Thoracic aorta (tissue), 2 donors: ENCODE measurements at places on chromosomes 12 and 14. TPM values are rescaled to one million over a fixed set of nuclear protein-coding genes. Genes with fewer than 3 reads are reported as not detected.

CARMIL3 gene
- 0.14 TPM for total RNA-seq

CFAP73 gene
- total RNA-seq, result not detected

DNA sequence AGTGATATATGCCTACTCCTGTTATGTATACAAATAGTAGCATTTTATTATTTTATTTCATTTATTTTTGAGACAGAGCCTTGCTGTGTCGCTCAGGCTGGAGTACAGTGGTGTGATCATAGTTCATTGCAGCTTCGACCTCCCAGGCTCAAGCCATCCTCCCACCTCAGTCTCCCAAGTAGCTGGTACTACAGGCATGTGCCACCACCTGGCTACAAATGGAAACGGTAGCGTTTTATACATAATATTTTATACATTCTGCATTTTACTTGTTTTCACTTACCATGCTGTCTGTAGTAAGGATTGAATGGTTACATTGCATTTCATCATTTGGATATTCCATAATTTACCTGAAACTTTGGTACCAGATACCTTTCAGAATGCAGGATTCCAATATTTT lies 14.1 kb downstream of the C1R start:
- no peak overlapping the region for H3K4me3 ChIP-seq
- no peak for DNase-seq
- no peak overlapping the region for H3K27ac ChIP-seq
- H3K27me3 ChIP-seq, result no peaks in the 10 kb centered on the region

DNA sequence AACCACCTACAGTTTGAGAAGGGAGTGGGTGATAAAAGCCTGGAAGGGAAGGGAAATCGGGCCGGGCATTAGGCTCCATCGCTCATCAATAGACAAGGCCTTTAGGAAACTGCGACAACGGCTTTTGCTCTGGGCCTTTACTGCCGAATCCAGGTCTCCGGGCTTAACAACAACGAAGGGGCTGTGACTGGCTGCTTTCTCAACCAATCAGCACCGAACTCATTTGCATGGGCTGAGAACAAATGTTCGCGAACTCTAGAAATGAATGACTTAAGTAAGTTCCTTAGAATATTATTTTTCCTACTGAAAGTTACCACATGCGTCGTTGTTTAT lies 261 bp upstream of the RNU7-1 start:
- peak overlapping the region; percentile 99 for H3K27ac ChIP-seq
- peak overlapping the region; percentile 77 for H3K4me3 ChIP-seq
- peak; percentile 76 for DNase-seq
- no peaks in the 10 kb centered on the region for H3K27me3 ChIP-seq

- no peaks in the 10 kb centered on the region for H3K27me3 ChIP-seq
- no peaks in the 10 kb centered on the region for H3K4me1 ChIP-seq
- H3K4me3 ChIP-seq, result no peak overlapping the region
- no peak for DNase-seq
- no peaks in the 10 kb centered on the region for H3K36me3 ChIP-seq
Measured at GRCh38 chr12:65524666-65525065, 246.2 kb downstream of the MSRB3 start.
